IPS DF 6.9 (cell line): ENCODE measurements at places on chromosomes 16 and 17.

DNA sequence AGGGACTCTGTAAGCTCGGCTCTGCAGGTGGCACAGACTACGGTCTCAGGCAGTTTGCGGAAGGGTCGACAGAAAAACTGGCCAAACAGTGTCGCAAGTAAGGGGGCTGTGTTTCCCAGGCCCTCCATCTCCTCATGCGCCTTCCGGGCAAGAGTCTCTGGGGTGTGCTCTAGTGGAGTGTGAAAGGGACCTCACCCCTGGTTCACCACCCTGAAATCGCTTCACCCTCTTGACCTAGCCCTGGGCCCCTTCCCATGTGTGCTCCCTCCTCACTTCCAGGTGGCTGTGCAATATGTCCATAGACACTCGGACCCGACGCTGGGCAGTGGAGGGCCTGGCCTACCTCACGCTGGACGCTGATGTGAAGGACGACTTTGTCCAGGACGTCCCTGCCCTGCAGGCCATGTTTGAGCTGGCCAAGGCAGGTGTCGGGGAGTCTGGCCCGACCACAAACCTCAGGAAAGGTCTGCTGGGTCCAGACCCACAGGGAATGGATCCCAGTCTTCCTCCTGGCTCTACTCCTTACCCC is 22.3 kb downstream of the UNC45B start:
- no peak for DNase-seq

- DNase-seq: no peak
These were observed 3.2 kb downstream of the USP32 start for GRCh38 chr17:60388742-60389141.

GRCh38 chr17:45146890-45147580 is 1.2 kb upstream of the HEXIM1 start:
- DNase-seq: no peak

DNA sequence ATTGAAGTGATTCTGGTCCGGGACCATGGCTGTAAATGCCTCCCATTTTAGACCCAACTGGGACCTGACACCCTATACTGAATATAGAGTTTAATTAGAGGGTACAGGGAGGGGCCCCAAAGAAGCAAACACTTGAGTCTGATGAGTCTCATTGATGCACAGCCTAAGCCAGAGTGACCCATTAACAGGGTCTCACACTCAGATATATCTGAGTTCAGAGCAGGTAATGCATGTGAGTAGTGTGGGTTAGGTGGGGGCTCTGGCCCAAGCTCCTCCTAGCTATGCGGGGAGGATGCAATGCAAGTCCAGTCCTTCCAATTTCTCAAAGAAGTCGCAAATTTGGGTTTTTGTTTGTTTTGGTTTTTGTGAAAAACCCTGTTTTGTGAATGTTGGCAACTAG is 17.1 kb upstream of the MARCHF10 start:
- no peak for DNase-seq

DNA sequence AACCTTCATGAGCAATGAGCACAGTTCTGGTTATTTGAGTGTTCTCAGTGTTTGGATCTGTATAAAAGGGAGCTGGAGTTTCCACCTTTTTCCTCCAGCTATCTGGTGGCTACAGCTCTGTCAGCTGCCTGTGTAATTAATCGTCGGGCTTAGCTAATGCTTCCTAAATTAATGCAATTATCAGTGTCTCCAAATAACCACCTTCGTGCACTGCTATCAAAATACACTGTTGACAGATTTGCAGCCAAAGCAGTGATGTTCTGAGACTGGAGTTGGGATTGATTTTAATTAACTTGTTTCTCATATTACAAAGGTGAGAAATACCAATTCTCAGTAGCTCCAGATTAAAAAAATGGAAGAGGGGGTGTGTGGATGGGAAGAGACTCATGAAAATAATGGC is 325.8 kb downstream of the CBLN1 start:
- DNase-seq: no peak

GRCh38 chr16:47065766-47066688 is 77.7 kb downstream of the NETO2 start:
- DNase-seq: no peak

- no peak for DNase-seq
These were observed 13.1 kb downstream of the SPATA33 start for GRCh38 chr16:89670496-89671431.
